ENCODE measurements at places on chromosomes 4 and X.

DNA sequence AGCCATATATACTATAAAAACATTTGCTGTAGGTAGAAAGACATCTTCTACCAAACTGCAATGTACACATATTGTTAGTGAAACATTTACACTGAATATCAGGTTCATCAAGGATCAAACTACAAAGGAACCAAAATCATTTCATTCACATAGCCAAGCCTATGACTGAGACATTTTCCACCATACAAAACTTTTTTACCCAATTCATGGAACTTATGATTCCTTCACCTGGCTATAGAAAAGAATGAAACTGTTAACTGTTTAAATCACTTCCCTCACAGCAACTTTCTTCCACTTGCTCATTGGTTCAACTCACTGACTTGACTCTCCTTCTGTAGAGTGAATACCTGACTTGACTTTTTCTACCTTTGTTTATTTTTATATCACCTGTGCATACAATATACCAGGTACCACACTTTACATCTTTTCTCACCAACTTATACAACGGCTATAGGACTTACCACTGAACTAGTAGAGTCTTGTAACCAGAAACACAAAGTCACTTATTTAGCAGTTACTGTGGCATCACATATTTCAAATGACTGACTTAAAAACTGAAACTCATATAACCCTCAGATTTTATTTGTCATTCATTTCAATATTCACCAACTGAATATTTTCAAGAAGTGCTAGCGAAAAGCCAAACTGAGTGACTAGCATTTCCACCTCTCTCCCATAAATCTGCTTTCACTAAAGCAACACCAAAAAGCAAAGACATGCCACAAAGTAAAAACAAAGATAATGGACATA, 30.9 kb downstream of the CAMK2D start:
- DNase-seq, result no peak

DNA sequence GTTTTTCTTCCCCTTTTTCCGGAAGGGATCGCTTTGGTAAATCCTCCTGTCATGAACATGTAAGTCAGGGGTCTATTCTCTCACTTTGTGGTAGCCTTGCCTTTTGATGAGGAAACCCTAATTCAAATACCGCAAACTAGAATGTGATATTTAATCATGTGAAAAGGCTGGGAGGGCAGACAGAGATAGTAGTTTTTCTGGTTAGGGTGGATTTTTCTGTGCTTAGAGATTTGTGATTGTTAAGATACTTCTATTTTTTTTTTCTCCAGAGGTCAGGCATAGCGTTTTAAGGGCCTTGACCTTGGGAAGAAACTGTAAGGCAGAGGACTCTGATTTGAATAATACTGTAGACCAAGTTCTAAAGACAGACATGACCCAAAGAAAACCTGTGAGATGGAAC, 41.8 kb upstream of the PACRGL start:
- DNase-seq, result no peak

DNA sequence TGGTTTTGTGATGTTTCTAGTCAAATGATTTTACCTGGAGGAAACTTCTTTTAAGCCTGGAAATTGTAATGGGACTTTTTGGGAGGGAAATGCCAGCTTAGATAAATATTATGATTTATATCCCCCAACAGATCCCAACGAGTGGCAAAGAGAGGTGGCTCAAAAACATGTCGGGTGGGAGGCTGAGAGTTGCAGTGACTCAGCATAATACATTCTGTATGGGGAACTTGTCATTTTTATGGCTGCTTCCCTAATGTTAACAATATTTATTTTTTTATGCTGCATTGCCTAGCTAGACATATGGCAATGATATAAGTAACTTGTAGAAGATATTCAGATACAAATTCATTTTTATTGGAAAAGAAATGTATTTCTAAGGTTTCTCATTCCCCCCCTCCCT, 219.0 kb downstream of the ARHGAP10 start:
- DNase-seq, result no peak

GRCh38 chr4:16894406-16894805, 4.0 kb downstream of the LDB2 start:
- no peak for DNase-seq

GRCh38 chr4:140789759-140790158, 33.6 kb upstream of the TBC1D9 start:
- DNase-seq, result no peak

DNA sequence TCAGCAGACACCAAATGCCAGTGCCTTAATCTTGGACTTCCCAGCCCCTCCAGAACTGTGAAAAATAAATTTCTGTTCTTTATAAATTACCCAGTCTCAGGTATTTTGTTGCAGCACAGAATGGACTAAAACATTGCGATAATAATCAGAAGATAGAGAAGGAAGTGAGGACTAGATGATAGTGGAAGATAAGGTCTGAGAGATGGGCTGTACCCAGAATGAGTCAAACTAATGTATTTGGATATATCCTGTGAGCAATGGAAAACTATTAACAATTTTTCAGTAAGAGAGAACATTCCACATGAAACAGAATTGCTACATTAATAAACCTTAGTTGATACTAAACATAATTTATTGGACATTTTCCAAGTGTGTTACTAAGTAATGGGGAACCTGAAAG, 93.3 kb downstream of the FANCB start:
- no peak for DNase-seq
